ENCODE measurements at places on chromosomes 1 and 21. TPM values are rescaled to one million over a fixed set of nuclear protein-coding genes. Genes with fewer than 3 reads are reported as not detected.

- H3K4me1 ChIP-seq = peaks cover 2% of the 10 kb centered on the region
- H3K4me3 ChIP-seq = no peak overlapping the region
- no peaks in the 10 kb centered on the region for H3K27me3 ChIP-seq
- H3K27ac ChIP-seq = no peak overlapping the region
These were observed 54.9 kb upstream of the EDN2 start for GRCh38 chr1:41539418-41539805.

- H3K27ac ChIP-seq = no peak overlapping the region
- H3K36me3 ChIP-seq = no peaks in the 10 kb centered on the region
- H3K27me3 ChIP-seq = no peaks in the 10 kb centered on the region
- no peak for DNase-seq
- no peak overlapping the region for H3K4me3 ChIP-seq
- no peaks in the 10 kb centered on the region for H3K4me1 ChIP-seq
These were observed 205.1 kb downstream of the PLA2G4A start for GRCh38 chr1:187033693-187034390.

The PPOX gene
- total RNA-seq = 38.5 TPM

- no peak overlapping the region for H3K4me3 ChIP-seq
- no peak for DNase-seq
- H3K36me3 ChIP-seq = no peaks in the 10 kb centered on the region
- H3K4me1 ChIP-seq = no peaks in the 10 kb centered on the region
- no peak overlapping the region for H3K27ac ChIP-seq
- no peaks in the 10 kb centered on the region for H3K27me3 ChIP-seq
These were observed 59.2 kb downstream of the B3GALT5 start for GRCh38 chr21:39671986-39672385.

GRCh38 chr1:10703702-10704101 is 92.7 kb downstream of the CASZ1 start:
- no peak overlapping the region for H3K27ac ChIP-seq
- H3K27me3 ChIP-seq = no peaks in the 10 kb centered on the region
- no peaks in the 10 kb centered on the region for H3K4me1 ChIP-seq
- no peak for DNase-seq
- H3K36me3 ChIP-seq = no peaks in the 10 kb centered on the region
- no peak overlapping the region for H3K4me3 ChIP-seq

DNA sequence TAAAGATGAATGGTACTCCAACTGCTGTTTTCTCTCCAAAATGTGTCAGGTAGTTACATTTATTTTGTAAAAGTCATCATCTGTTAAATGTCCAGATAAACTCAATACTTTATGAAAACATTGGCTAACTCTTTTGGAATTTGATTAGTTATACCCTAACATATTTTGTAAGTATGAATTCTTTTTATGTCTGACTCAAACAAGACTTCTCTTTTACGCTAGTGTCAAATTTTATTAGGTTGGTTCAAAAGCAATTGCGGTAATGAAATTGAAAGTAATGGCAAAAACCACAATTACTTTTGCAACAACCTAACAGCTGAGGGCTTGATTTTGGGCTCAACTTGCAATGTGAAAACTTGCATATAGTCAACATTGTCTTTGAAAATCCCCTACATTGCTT is 41.0 kb upstream of the USP25 start:
- no peaks in the 10 kb centered on the region for H3K36me3 ChIP-seq
- DNase-seq = no peak
- H3K27me3 ChIP-seq = peaks cover 5% of the 10 kb centered on the region
- H3K4me1 ChIP-seq = peaks cover 11% of the 10 kb centered on the region

DNA sequence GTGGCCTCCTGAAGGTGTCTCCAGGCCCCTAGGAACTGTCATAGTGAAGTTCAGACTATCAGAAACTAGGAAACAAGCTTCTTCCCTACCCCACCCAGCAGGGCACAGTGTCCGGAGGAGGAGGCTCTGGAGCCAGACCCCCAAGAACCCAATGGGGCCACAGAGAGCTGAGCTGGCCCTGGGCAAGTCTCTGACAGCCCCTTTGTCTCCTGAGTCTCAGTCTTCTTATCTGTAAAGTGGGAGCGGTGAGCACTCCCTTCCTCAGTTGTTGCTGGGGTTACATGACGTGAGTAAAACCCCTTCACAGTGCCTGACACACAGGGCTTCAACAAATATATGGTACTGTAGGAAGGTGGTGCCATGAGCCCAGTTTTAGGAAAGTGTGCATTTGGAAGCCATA is 675.8 kb downstream of the MATN1 start:
- DNase-seq = no peak
- no peak overlapping the region for H3K4me3 ChIP-seq
- no peak overlapping the region for H3K27ac ChIP-seq
- H3K27me3 ChIP-seq = no peaks in the 10 kb centered on the region
- H3K4me1 ChIP-seq = no peaks in the 10 kb centered on the region
- H3K36me3 ChIP-seq = no peaks in the 10 kb centered on the region

The UTS2 gene
- 0.16 TPM for total RNA-seq

DNA sequence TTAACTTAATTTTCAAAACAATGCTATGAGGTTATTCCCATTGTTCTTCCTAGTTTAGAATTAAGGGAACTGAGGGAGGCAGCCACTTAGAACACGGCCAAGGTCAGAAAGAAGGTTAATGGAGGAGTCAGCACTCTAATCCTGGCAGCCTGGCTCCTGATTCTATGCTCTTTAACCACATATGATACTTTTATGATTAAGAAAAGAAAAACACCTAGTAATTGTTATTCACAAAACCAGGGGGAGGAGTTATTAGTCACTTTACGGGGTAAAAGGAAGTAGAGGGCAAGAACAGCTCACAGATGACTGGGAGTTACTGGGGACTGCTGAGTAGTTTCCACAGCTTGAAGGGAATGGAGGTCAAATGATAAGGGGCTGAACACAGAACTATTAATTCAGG is 38.6 kb downstream of the GADD45A start:
- no peak for DNase-seq
- H3K36me3 ChIP-seq = no peaks in the 10 kb centered on the region
- H3K4me3 ChIP-seq = no peak overlapping the region
- no peaks in the 10 kb centered on the region for H3K27me3 ChIP-seq
- no peak overlapping the region for H3K27ac ChIP-seq

The SPRR1A gene
- total RNA-seq = not detected

The CHIA gene
- not detected for total RNA-seq

The GPATCH3 gene
- total RNA-seq = 16.4 TPM

The CGN gene
- 0.82 TPM for total RNA-seq

- H3K27ac ChIP-seq = peak overlapping the region; percentile 57
- H3K4me1 ChIP-seq = peaks cover 68% of the 10 kb centered on the region
- H3K36me3 ChIP-seq = peaks cover 21% of the 10 kb centered on the region
- DNase-seq = no peak
- no peak overlapping the region for H3K4me3 ChIP-seq
These were observed 41.4 kb downstream of the PEX14 start for GRCh38 chr1:10515976-10516750.

GRCh38 chr1:209627027-209627731 is 25.0 kb downstream of the LAMB3 start:
- no peaks in the 10 kb centered on the region for H3K36me3 ChIP-seq
- no peak for DNase-seq
- no peaks in the 10 kb centered on the region for H3K4me1 ChIP-seq
- H3K27me3 ChIP-seq = no peaks in the 10 kb centered on the region
- no peak overlapping the region for H3K4me3 ChIP-seq

DNA sequence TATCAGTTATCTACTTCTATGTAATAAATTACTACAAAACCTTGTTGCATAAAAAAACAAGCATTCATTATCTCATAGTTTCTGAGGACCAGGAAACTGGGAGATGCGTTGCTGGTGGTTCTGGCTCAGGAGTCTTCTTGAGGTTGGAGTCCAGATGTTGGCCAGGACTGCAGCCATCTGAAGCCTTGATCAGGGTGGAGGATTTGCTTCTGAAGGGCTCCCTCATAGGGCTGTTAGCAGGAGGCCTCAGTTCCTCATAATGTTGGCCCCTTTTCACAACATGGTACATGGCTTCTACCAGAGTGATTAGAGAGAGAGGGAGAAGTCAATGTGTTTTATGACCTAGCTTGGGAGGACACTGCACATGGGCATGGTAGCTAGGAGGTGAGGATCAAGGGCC is 137.4 kb downstream of the CNIH3 start:
- H3K36me3 ChIP-seq = peaks cover under 1% of the 10 kb centered on the region
- peaks cover 10% of the 10 kb centered on the region for H3K4me1 ChIP-seq
- no peak for DNase-seq
- no peaks in the 10 kb centered on the region for H3K27me3 ChIP-seq
- H3K27ac ChIP-seq = no peak overlapping the region

DNA sequence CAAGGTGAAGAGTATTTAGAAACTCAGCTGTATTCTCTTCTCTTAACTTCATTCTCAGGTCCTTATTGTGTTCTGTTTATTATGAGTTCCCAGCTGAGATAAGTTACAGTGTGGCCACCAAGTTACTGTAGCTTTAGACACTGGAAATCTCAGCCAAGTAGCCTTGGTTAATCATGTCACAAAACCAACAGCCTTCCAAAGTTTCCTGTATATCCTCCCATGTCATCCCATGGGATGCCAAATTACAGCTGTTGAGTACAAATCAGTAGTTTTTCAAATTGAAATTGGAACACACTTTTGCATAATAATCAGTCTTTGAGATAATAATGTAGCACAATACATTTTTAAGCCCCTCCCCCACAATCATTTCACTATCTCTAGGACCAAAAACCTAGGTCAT is 10.7 kb downstream of the ADAMTS5 start:
- H3K27me3 ChIP-seq = no peaks in the 10 kb centered on the region
- no peak for DNase-seq
- H3K36me3 ChIP-seq = no peaks in the 10 kb centered on the region
- no peaks in the 10 kb centered on the region for H3K4me1 ChIP-seq

The SLAMF7 gene
- 102 TPM for total RNA-seq

DNA sequence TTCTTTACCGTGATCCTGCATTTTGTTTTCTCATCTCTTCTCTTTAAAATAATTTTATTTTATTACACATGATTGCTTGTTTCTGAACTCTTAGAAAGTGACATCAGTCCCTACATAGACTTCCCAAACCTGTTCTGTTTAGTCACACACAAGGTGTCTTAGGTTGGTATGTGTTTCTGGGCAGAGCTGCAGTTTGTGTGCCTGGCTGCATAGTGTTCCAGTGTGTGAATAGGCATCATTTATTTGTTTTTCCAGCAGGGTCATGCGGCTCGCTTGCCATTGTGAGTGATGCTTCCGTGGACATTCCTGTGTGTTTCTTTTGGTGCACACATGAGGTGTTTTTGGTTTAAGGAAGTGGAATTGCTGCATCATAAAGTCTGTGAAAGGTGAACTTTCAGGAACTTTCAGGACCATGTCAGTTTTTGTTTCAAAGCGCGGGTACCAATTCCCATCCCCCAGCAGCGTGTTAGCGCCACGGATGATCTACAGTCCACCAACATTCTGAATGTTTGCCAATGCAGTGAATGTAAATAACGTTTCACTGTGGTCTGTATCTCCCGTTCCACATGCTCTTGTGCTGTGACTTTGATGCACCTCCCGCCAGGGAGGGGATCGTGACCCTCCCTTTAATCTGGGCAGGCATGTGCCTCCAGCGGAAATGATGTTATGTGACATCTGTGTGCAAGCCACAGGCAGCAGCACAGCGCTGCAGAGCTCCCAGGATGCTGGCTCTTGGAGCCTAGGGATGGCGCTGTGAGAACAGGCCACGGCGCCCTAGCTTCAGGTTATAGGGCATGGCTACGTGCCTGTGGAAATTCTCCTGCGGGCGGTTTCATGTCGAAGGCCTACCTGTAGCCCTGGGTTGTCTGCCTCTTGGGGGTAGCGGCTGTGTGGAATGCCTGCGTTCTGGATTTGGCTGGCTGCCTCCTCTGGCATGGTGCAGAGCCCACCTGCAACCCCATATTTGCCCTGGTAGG is 144.6 kb upstream of the COL6A1 start:
- no peaks in the 10 kb centered on the region for H3K4me1 ChIP-seq
- H3K27ac ChIP-seq = no peak overlapping the region
- H3K4me3 ChIP-seq = no peak overlapping the region

DNA sequence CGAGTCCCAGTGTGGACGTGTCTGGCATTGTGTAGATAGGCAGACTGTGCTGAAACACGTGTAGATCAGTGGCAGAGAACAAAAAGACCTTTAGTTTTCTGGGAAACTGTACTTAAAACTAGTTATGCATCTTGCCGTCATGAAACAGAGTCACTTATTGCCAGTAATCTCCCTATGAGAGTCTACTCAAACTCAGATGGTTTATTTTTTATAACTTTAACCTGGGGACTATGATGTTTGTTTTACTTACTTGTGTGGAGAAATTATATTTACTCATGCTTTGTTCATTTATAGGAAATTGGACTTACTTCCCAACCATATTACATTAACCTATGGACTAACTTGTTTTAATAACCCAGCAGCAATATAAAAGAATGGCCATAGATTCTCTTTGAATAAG is 54.1 kb upstream of the ABCG1 start:
- DNase-seq = no peak
- H3K27me3 ChIP-seq = peaks cover 5% of the 10 kb centered on the region
- H3K36me3 ChIP-seq = no peaks in the 10 kb centered on the region
- H3K4me1 ChIP-seq = peaks cover 38% of the 10 kb centered on the region

DNA sequence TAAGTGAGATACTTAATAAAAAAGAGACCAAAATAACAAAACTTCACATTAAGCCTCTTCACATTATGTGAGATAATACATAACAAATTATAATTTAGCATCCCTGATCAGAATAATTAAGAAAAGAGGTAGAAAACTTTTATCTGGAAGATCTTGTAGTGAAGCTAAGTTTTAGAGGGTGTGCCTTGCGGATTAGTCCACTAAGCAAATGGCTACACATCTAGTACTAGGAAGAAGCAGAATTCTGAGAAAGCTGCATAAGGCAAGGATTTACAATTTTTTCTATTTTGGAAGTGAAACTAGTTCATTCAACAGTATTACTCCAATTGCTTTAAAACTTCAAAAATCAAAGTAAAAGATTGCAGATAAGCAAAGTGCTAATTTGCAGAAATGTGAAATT is 3.5 kb downstream of the YOD1 start:
- H3K27me3 ChIP-seq = no peaks in the 10 kb centered on the region
- H3K4me1 ChIP-seq = peaks cover 44% of the 10 kb centered on the region
- peaks cover 43% of the 10 kb centered on the region for H3K36me3 ChIP-seq
- H3K4me3 ChIP-seq = no peak overlapping the region
- H3K27ac ChIP-seq = no peak overlapping the region

The CLDN17 gene
- not detected for total RNA-seq

GRCh38 chr1:22969304-22969709 is 3.4 kb downstream of the LACTBL1 start:
- no peaks in the 10 kb centered on the region for H3K4me1 ChIP-seq
- H3K36me3 ChIP-seq = peaks cover 3% of the 10 kb centered on the region
- peaks cover 37% of the 10 kb centered on the region for H3K27me3 ChIP-seq
- H3K27ac ChIP-seq = no peak overlapping the region

DNA sequence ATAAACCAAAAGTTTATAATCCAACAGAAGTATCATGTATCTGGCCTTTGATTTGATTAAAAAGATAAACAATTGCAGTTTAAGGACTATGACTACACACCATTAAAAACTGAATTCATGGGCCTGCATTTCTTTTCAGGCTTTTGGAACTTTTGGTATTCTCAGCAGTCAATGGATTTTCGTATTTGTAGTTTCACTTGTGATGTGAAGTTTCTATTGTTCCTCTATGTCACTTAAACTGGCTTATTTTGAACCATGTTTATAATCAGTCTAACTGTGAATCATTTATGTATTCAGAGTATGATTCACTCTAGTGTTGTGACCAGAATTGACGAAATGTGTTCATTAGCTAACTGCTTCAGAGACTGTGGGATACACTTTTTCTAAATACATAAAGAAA is 132.9 kb downstream of the COQ8A start:
- no peaks in the 10 kb centered on the region for H3K36me3 ChIP-seq
- no peak overlapping the region for H3K27ac ChIP-seq
- H3K27me3 ChIP-seq = peaks cover 9% of the 10 kb centered on the region
- DNase-seq = no peak
- H3K4me3 ChIP-seq = no peak overlapping the region
- H3K4me1 ChIP-seq = no peaks in the 10 kb centered on the region

The HTR6 gene
- total RNA-seq = not detected

The AMY2A gene
- total RNA-seq = not detected

GRCh38 chr1:204293605-204294337 is 66.0 kb downstream of the PLEKHA6 start:
- no peaks in the 10 kb centered on the region for H3K36me3 ChIP-seq
- no peak for DNase-seq
- no peak overlapping the region for H3K4me3 ChIP-seq
- no peak overlapping the region for H3K27ac ChIP-seq
